ENCODE measurements at places on chromosomes 1 and 21.

DNA sequence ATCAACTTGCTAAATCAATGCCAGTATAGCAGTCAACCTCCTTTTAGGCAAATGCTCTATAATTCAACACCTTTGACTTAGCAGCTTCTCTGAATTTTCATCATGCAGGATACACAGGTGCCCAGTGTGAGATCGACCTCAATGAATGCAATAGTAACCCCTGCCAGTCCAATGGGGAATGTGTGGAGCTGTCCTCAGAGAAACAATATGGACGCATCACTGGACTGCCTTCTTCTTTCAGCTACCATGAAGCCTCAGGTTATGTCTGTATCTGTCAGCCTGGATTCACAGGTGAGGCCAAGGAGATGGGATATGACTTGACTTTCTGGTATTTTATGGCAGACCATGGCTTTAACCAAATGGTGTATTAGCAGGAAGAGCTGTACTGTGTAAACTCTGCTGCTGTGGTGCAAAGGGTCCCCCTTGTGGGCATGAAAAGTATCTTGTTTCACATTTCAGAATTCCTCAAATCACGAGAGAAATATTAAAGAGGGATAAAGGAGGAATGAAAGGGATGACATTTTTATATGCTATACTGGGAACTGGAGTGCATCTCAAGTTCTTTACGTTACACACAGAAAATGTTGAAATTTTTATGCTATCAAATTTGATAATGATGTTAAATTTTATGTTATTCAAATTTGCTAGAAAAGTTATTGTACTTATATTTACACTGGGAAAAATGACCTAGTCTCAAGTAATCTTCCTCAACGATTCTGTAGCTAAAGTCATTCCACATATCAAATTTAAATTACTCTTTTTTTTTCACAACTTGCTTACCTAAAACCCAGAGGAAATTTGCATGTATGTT, 88.9 kb downstream of the CRB1 start:
- peak; percentile 45 for DNase-seq

DNA sequence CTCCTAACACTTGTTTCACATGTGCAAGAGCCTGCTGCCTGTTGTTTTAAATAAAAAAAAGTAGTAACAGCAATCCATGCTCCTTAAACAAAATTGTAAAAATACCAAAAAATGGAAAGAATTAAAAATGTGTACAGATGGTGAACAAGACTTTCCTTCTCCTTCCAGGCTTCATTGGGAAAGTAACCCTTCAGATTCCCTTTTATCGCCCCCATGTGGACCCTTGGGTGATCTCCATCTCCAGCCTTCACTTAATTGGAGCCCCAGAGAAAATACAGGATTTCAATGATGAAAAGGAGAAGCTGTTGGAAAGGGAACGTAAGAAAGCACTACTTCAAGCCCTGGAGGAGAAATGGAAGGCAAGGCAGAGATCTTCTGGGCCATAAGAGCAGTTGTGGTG, 14.2 kb downstream of the VPS13D start:
- no peak for DNase-seq

- no peak for DNase-seq
Measured at GRCh38 chr1:245542365-245542764, 387.6 kb downstream of the KIF26B start.

DNA sequence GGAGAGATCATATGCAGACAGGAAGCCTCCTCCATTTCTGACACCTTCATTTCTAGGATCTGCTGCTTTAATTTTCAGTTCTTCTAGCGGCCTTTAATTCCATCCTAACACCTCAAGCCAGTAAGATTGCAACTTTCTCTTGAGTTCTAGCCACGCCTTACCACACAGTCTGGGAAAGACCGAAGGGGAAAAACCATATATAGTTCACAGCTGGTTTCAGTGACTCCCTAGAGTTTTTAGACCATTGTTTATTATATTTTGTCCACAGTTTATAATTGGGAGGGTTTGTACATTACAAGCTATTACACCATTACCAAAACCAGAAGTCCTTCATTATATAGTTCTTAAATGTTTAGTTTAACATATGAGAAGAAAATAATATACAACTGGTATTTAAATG, 37.5 kb downstream of the DPH5 start:
- DNase-seq: no peak

- no peak for DNase-seq
Measured at GRCh38 chr1:112929979-112930378, 26.0 kb downstream of the SLC16A1 start.

- DNase-seq: no peak
Measured at GRCh38 chr1:186113461-186113860, 261.6 kb downstream of the TPR start.

DNA sequence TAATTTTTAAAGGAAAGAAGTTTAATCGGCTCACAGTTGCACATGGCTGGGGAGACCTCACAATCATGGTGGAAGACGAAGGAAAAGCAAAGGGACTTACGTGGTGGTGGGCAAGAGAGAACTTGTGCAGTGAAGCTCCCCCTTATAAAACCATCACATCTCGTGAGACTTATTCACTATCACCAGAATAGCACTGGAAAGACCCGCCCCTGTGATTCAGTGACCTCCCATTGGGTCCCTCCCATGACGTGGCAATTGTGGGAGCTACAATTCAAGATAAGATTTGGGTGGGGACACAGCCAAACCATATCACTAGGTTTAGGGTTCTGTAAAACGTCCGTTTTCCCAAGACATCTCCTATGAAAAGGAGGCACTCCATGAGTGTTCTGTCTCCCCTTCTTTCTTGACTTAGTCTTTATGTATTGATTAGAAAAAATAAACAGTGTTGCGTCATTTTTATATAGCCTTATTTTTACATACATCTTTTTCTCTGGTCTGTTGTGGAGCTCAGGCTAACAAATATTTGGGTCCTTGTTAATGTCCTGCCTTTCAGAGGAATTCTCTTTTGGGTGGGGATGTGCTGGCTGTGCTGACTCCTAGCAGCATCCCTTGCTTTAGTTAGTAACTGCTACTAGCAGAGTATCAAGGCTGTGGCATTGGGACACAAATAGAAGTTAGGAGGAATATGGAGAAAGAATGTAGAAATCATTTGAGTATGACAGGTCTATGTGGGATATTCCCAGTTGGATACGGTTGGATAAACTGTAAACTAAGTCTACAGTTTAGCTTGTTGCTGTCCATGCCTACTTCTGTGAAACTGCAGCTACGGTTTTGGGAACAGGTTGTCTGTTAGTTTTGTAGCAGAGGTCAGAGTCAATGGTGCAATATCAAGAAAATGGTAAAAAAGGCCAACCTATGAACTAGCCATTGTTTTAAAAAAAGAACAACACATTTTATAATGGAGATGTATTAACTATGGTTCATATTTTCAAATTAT, 23.5 kb downstream of the BACH1 start:
- DNase-seq: no peak

DNA sequence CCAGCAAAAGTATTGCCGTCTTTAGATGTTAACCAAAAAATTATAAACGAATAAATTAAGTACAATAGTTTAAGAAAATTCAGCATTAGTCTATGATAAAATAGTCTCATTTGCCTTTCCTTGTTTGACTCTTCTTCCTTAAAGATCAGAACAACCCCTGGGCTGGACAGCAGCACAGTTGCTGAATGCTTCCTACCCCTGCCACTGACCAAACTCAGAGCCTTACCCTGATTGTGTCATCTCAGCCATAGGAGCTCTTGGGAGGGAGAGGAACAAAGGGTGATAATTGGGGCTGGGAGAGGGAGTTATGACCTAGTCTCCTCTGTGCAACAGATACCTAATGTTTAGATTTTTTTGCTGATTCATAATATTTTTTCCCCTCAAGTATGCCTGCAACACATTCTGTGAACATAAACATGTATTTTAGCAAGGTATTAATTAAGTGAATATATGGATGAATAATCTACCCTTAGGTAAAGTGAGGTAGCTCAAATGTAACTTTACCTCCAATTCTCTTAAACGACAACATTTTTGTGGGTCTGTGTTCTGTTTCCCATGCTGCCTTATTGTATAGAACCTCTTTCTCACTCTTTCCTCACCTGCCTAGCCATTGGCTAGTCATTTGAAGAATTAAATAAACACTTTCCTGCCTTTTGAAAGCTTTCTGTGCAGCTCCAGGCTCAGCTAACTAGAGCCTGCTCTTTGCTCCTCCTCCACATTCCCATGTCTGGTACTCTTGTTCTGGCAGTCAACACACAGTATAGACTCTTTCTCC, 46.1 kb downstream of the FGGY start:
- no peak for DNase-seq

DNA sequence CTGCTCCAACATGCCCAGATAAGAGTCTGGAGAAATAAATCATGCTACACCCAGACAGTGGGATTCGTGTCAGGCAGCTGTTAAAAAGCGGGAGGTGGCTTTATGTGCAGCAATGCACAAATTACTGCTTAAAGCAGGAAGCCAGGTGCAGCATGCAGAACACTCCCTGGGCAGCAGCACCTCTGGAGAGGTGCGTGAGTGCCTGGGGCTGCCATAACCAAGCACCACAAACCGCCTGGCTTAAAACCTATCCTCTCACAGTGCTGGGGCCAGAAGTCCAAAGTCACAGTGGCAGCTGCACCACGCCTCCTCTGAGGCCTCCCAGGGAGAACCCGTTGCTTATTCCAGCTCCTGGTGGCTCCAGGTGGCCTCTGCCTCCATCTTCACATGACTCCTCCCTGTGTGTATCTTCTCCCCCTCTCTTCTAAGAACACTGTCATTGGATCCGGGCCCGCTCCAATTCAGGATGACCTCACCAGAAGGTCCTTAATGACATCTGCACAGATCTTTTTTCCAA, 115.6 kb downstream of the SIK1 start:
- DNase-seq: no peak

- DNase-seq: no peak
Measured at GRCh38 chr1:160171354-160171753, 19.0 kb upstream of the CASQ1 start.

GRCh38 chr1:206826394-206826793, 39.0 kb upstream of the IL20 start:
- no peak for DNase-seq

DNA sequence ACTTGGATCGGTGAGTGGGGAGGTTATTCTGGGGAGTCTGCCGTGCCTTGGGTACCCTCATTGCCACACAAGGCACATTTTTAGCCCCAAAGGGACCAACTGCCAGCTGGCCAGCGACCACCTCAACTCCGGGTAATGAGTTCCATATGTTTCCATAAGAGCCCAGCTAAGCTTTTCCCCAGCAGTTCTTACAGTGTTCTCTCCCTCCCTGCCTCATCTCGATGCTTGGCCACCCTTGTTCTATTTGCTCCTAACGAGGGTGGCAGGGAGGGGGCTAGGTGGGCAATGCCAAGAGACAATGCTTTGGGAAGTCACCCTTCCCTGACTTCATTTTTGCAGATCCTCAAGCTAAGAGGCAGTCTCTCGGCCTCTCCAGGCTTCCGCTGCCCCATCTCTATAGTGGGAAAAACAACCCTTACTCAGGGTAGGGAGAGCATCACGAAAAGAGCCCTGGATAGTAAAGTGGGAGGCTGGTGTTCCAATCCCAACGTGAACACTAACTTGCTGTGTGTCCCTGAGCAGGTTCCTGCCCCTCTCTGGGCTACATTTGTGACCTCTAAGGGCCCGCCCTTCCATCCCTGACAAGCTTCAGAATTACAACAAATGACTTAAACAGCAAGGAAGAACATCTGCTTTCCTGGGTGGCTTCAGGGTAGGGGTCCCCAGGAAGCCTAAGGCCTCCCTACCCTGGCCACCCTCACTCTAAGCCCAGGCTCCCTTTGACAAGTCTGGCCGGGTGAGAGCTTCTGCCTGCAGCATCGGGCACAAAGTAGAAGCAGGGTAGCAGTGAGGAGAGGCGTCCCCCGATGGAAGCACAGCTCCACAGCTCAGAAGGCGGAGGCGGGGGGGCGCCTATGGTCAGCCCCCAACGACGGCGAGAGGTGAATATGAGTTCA, 5.8 kb downstream of the ID3 start:
- no peak for DNase-seq

DNA sequence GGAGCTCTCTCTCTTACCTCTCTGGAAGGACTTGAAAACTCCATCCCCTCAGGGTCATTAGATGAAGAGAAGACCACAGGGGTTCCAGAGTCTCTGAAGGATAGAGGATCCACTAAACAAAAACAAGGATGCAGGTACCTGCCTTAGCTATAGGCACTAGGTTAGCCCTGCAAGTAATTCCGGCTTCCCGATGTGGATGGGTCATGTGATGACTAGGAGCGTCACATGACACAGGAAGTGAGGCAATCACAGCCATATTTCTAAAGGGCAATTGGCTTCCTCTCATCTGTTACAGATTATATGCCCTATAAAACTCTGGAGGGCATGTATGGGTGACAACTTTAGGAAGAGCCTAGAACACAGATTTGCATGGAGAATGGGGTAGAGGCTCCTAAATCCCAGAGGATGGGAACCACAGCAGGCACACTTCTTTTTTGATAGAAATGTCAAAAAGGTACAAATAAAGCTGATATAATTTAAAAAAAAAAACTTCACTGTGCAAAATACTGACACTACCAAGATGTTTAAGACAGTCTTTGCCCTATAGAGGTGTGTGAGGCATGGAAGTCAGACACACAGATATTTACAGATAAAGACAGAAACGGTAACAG, 14.1 kb downstream of the ENTREP3 start:
- peak; percentile 90 for DNase-seq

- DNase-seq: peak; percentile 62
Measured at GRCh38 chr1:209601809-209602657, 18.5 kb downstream of the CAMK1G start.

DNA sequence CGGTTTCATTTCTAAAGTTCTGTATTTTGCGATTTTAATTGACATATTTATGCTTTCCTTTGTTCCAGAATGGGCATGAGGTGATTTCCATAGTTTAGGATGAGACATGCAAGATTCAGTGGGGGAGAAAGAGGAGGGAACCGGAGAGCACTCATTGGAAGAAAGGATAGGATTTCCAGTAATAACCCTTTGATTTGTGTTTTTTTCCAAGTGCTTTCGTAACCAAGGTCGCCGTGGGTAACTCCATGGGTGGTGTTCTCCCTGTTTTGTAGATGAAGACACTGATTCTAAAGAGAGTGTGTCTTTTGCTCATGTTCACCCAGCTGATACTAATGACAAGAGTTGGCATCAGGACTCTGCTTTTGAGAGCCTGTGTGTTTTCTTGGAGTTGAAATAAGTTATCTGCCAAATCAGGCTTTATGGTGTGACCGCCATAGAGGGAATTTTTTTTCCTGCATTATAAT, 170.1 kb downstream of the DHRS3 start:
- no peak for DNase-seq

DNA sequence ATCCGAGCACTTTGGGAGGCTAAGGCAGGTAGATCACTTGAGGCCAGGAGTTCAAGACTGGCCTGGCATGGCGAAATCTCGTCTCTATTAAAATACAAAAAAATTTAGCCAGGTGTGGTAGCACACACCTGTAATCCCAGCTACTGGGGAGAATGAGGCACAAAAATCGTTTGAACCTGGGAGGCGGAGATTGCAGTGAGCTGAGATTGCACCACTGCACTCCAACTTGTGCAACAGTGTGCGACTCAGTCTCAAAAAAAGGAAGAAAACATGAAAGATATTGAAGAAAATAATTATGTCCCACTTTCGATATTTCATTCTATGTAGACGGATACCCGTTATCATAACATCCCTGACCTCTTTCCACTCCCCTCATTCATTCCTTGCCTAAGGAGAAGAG, 19.2 kb downstream of the TUT4 start:
- DNase-seq: no peak

- DNase-seq: no peak
Measured at GRCh38 chr1:165279882-165280281, 76.6 kb downstream of the LMX1A start.

- DNase-seq: no peak
Measured at GRCh38 chr1:229657993-229658755, 32.1 kb downstream of the URB2 start.

Measured in midbrain (tissue), 1 donor.